Testis (tissue), 5 donors: ENCODE measurements at places on chromosomes 7 and 10. TPM values are rescaled to one million over a fixed set of nuclear protein-coding genes. Genes with fewer than 3 reads are reported as not detected.

GRCh38 chr7:82162289-82162688 lies 281.3 kb downstream of the CACNA2D1 start:
- DNase-seq, result no peak
- H3K36me3 ChIP-seq, result no peaks in the 10 kb centered on the region
- H3K4me1 ChIP-seq, result no peaks in the 10 kb centered on the region
- H3K27ac ChIP-seq, result no peak overlapping the region
- H3K27me3 ChIP-seq, result no peaks in the 10 kb centered on the region

Gene PIK3AP1
- 6.5 TPM for polyA plus RNA-seq

- H3K4me3 ChIP-seq, result no peak overlapping the region
- H3K27ac ChIP-seq, result peak overlapping the region; percentile 16
- H3K4me1 ChIP-seq, result peaks cover 5% of the 10 kb centered on the region
- no peaks in the 10 kb centered on the region for H3K27me3 ChIP-seq
- DNase-seq, result no peak
Measured at GRCh38 chr10:29435809-29436501, 147.1 kb downstream of the LYZL1 start.

DNA sequence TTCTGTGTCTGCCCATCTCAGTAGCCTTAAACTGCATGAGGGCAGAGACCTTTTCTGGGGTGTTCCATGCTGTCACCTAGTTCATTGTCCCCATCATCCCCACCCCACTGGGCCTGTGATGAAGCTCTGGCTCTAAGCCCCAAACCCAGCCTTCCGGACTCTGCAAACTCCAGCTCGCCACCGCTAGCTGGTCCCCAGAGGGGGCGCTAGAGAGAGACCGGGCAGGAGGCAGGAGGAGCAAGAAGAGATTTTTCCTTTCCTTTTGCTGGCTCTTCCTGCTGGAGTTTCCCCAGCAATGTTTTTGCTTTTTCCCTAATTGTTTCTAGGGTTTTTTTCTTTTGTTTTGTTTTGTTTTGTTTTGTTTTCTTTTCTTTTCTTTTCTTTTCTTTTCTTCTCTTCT lies 234.4 kb downstream of the TEX36 start:
- H3K27ac ChIP-seq, result no peak overlapping the region
- no peak overlapping the region for H3K4me3 ChIP-seq
- H3K36me3 ChIP-seq, result no peaks in the 10 kb centered on the region
- H3K27me3 ChIP-seq, result no peaks in the 10 kb centered on the region

DNA sequence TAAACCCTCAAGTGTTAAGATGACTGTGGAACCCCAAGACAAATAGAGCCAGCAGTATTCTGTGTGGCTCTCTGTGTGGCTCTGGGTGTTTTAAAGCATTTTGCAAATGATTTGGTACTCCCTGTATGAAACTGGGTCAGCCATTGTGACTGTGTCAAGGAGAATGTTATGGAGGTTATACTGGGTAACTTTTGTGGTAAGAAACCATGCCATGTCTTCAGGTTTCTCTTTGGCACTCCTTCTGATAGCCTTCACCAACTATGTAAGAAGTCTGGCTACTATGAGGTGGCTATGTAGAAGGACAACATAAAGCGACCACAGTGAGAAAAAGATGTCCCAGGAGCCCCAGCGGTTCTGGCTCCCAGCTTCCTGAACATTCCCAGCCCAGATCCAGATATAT lies 226.6 kb upstream of the RHOBTB1 start:
- no peaks in the 10 kb centered on the region for H3K36me3 ChIP-seq
- H3K27me3 ChIP-seq, result no peaks in the 10 kb centered on the region
- H3K4me1 ChIP-seq, result no peaks in the 10 kb centered on the region
- H3K27ac ChIP-seq, result no peak overlapping the region
- DNase-seq, result no peak

DNA sequence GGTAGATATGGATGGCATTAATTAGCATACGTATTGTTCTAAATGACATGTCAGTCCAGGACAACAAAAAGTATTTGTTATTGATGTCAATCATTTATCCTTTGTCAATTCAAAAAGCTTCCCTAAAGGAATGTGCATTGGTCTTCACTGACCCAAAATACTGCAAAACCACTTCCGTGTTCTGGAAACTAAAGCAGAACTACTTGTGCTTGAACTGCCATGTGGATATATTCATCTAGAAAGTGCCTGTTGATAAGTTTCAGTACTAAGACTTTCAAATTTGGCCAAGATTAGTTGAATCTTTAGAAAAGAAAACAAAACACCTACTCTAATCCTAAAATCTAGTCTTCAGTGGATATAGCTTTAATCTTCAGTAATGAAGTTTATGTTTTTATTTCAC lies 242.1 kb upstream of the PPP1R3A start:
- no peaks in the 10 kb centered on the region for H3K36me3 ChIP-seq
- no peaks in the 10 kb centered on the region for H3K27me3 ChIP-seq
- no peak for DNase-seq
- no peak overlapping the region for H3K27ac ChIP-seq
- no peaks in the 10 kb centered on the region for H3K4me1 ChIP-seq

- peak overlapping the region; percentile 85 for H3K27ac ChIP-seq
- no peaks in the 10 kb centered on the region for H3K27me3 ChIP-seq
- H3K4me3 ChIP-seq, result peak overlapping the region; percentile 81
Measured at GRCh38 chr7:43868681-43869005, 674 bp downstream of the MRPS24 start.

Gene GPR37
- 41.9 TPM for polyA plus RNA-seq

GRCh38 chr7:2520761-2521290 lies 1.3 kb downstream of the LFNG start:
- no peak overlapping the region for H3K27ac ChIP-seq
- DNase-seq, result no peak
- no peaks in the 10 kb centered on the region for H3K27me3 ChIP-seq
- peaks cover 48% of the 10 kb centered on the region for H3K4me1 ChIP-seq
- peak overlapping the region; percentile 4 for H3K4me3 ChIP-seq

Gene PNLIPRP1
- 0.33 TPM for polyA plus RNA-seq

GRCh38 chr10:124211921-124212320 lies 118.5 kb upstream of the CHST15 start:
- no peak overlapping the region for H3K4me3 ChIP-seq

GRCh38 chr7:13179775-13180523 lies 492.5 kb downstream of the ARL4A start:
- no peaks in the 10 kb centered on the region for H3K27me3 ChIP-seq
- H3K4me3 ChIP-seq, result no peak overlapping the region
- H3K27ac ChIP-seq, result no peak overlapping the region

GRCh38 chr10:111161109-111161874 lies 84.5 kb downstream of the ADRA2A start:
- no peaks in the 10 kb centered on the region for H3K27me3 ChIP-seq
- no peak overlapping the region for H3K27ac ChIP-seq
- no peak for DNase-seq

DNA sequence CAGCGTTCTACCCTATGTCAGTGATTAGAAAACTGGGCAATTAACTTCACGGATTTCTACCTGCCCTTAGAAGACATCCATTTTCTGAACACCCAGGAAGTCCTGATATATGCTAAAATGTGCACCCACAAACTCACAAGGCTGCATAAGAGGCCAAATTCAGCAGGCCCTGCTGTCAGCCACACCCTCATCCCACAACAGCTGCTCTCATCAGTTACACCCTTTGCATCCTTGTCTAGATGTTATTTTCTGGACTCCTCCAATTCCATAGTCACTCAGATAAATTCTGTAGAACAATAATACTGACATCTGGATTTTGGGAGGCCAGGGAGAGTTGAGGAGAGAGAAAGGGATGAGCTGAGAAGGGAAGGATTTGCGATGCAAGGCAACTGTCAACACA lies 208.9 kb downstream of the TAX1BP1 start:
- H3K4me1 ChIP-seq, result no peaks in the 10 kb centered on the region
- no peaks in the 10 kb centered on the region for H3K27me3 ChIP-seq
- H3K4me3 ChIP-seq, result no peak overlapping the region
- no peak for DNase-seq
- H3K36me3 ChIP-seq, result no peaks in the 10 kb centered on the region
- no peak overlapping the region for H3K27ac ChIP-seq

GRCh38 chr10:116385994-116386809 lies 41.4 kb upstream of the PNLIPRP3 start:
- no peaks in the 10 kb centered on the region for H3K27me3 ChIP-seq
- H3K4me3 ChIP-seq, result no peak overlapping the region
- no peak for DNase-seq
- no peak overlapping the region for H3K27ac ChIP-seq

GRCh38 chr10:1516492-1517165 lies 220.7 kb downstream of the ADARB2 start:
- H3K27ac ChIP-seq, result no peak overlapping the region
- H3K36me3 ChIP-seq, result no peaks in the 10 kb centered on the region
- H3K4me1 ChIP-seq, result no peaks in the 10 kb centered on the region
- no peak overlapping the region for H3K4me3 ChIP-seq
- no peaks in the 10 kb centered on the region for H3K27me3 ChIP-seq

Gene DYNC1I1
- 3.7 TPM for polyA plus RNA-seq

Gene IDI2
- polyA plus RNA-seq, result 0.79 TPM

Gene STK32C
- 49.0 TPM for polyA plus RNA-seq

DNA sequence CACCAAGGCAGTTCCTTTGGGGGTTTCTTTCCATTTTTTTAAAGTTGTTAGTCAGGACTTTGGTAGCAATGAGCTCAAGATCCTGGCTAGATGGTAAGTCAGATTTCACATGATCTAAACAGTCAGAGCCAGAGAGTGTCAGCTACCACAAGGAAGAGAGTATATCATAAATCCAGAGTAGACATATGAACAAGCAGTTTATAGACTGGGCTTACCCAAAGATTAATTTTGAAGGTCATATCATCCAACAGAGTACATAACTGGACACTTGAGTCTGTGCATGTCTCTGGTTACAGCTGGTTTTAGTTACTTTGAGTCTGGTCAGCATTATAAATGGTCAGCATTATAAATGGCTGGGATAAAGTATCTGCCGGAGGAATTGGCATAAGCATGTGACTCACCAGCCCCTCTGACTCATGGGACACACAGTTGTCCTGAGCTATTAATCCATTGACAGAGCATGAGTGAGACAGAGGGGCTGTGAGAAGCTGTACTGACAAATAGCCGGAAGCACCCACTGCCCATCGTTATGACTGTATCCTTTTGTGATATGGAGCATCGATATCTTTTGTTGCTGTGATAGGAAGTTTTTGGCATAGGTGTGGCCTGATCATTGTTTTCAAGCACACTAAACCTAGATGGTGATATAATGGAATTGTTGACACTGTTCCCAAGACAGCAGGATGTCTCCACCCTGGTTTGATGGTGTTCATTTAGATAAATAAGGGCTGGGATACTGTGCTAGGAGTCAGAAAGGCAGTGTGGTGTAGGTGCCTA lies 19.3 kb downstream of the PPP1R3C start:
- H3K4me3 ChIP-seq, result no peak overlapping the region
- H3K4me1 ChIP-seq, result peaks cover 7% of the 10 kb centered on the region
- no peak for DNase-seq
- no peak overlapping the region for H3K27ac ChIP-seq
- H3K36me3 ChIP-seq, result no peaks in the 10 kb centered on the region

- no peaks in the 10 kb centered on the region for H3K4me1 ChIP-seq
- no peaks in the 10 kb centered on the region for H3K36me3 ChIP-seq
- no peaks in the 10 kb centered on the region for H3K27me3 ChIP-seq
- H3K4me3 ChIP-seq, result no peak overlapping the region
Measured at GRCh38 chr7:107387128-107387527, 82.7 kb upstream of the GPR22 start.

DNA sequence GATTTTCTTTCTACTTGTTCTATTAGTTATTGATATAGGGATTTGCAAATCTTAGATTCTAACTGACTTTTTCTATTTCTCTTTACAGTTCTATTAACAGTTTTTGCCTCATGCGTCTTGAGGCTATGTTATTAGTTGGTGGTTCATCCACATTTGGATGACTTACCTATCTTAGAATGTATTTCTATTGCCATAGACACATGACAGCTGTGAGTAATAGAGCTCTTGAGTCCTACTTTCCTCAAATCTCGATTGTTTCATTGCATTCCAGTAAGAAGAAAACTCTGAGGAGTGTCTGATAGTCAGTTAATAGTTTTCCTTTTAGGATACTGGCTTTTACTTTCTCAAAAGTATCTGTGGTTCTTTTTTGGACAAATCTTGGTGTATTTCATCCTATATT lies 241.4 kb upstream of the ZNF32 start:
- H3K36me3 ChIP-seq, result no peaks in the 10 kb centered on the region
- no peaks in the 10 kb centered on the region for H3K4me1 ChIP-seq
- no peaks in the 10 kb centered on the region for H3K27me3 ChIP-seq
- no peak overlapping the region for H3K4me3 ChIP-seq
- no peak for DNase-seq

DNA sequence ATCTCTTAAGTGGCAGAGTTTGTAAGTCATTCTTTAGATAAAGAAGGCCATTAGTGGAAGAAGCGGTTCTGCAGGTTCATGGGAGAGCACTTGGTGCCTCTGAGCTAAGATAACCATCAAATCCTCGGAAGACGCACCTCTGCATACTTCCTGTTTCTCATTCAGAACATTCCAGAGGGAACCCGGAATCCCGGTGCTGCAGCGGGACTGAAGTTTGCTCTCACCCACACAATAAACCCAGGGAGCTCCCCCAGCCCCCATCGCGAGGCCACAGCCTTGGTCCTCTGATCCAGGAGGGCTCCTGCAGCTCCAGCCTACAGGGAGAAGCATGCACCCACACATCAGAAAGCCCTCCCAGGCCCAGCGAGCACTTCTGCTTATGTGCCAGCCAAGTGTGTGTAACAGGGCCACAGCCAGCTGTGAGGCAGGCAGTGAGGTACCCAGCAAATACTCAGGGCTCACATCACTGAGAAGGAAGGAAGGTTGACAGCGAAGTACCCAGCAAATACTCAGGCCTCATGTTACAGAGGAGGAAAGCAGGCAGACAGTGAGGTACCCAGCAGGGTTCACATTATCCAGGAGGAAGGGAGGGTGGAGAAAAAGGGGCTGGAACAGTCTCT lies 142.4 kb downstream of the DIP2C start:
- no peak overlapping the region for H3K4me3 ChIP-seq
- peaks cover 5% of the 10 kb centered on the region for H3K4me1 ChIP-seq
- DNase-seq, result no peak

DNA sequence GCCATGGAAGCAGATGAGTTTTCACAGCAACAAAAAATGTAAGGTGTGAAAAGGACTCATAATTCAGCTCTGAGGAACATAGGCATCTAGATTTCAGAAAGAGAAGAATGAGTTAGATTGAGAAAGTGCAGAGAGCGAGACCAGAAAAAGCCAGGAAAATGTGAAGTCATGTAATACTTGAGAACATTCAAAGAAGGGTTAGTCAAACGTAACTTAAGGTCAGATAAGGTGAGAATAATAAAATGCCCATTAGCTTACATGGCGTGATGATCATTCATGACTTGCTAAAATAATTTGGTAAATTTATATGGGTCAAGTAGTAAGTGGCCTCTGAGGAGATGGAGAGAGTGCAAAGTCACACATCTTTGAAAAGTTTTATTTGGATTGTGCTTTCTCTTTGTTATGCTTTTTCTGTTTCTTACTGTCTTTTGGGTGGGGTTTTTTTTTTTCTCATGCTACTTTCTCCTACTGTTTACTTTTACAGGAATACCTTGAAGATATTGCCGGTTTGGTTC lies 271.8 kb upstream of the NRG3 start:
- no peak for DNase-seq
- H3K36me3 ChIP-seq, result no peaks in the 10 kb centered on the region
- no peak overlapping the region for H3K4me3 ChIP-seq
- no peak overlapping the region for H3K27ac ChIP-seq

Gene ARL3
- 25.2 TPM for polyA plus RNA-seq
